ENCODE measurements at places on chromosomes 12 and 14. TPM values are rescaled to one million over a fixed set of nuclear protein-coding genes. Genes with fewer than 3 reads are reported as not detected.

- DNase-seq: no peak
Measured at GRCh38 chr12:7934091-7934888, 1.7 kb downstream of the SLC2A3 start.

- DNase-seq: no peak
Measured at GRCh38 chr12:52517888-52518287, 2.3 kb downstream of the KRT5 start.

GRCh38 chr12:16228067-16228466, 49.4 kb downstream of the SLC15A5 start:
- DNase-seq: no peak

DNA sequence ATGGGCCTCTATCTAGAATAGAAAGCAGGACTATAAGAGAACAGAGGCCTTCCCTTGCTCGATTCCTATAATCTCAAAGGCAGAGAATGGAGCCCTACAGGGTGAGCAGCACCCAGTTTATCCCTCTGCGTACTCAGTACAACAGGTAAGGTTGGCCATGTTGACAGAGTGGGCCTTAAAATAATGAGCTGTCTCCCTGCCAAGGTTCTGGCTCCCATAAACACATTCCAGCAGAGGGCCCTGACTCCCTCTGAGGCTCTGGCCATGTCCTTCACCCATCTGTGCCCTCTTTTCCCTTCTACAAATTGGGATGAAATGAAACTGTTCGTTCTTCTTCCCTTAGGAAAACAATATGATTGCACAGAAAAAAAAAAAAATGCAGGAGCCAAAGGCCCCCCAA, 16.9 kb upstream of the PNMA1 start:
- no peak for DNase-seq

GRCh38 chr14:50951032-50951431, 6.7 kb upstream of the PYGL start:
- DNase-seq: no peak

- DNase-seq: no peak
Measured at GRCh38 chr14:23828001-23828400, 125.6 kb upstream of the DHRS4 start.

DNA sequence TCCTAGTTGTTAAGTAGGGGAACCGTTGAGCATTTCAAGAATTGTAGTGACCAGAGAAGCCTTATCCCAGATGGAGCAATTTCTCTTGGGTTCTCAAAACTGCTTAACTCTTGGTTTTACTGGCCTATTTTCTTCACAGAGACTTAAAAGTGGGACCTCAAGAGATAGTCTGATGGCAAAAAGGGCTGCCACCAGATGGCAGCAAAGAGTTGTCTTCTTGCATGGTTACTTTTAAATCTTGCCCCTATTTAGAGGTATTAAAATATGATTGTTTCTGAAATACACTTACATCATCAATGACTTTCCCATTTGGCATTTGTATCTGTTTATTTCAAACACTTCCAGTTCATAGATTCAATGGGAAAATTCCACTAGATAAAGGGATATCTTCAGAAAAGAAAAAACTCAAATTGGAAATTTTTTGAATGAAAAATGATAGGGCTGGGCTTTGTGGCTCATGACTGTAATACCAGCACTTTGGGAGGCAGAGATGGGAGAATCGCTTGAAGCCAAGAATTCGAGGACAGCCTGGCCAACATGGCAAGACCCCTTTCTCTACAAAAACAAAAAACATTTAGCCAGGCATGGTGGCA, 69.9 kb upstream of the CNTN1 start:
- DNase-seq: peak; percentile 50

DNA sequence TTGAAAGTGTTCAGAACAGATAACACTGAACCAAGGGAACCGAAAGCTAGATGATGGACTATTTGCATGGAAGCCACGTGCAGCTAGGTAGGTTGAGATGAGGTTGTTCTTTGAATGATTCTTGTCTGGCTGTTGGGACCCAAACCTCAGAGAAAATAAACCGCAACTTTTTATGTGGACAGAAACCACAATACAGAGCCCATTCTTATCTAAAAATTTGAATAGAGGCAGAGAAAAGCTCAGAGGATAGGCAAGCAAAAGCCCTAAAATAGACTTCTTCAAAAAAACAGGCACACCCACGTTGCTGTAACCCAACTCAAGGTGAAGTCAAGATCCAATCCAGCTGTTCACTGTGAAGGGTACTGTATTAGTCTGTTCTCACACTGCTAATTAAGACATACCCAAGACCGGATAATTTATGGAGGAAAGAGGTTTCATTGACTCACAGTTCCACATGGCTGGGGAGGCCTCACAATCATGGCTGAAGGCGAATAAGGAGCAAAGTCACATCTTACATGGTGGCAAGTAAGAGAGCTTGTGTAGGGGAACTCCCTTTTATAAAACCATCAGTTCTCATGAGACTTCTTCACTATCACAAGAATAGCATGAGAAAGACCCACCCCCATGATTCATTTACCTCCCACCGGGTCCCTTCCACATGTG, 353.8 kb downstream of the AACS start:
- DNase-seq: no peak

DNA sequence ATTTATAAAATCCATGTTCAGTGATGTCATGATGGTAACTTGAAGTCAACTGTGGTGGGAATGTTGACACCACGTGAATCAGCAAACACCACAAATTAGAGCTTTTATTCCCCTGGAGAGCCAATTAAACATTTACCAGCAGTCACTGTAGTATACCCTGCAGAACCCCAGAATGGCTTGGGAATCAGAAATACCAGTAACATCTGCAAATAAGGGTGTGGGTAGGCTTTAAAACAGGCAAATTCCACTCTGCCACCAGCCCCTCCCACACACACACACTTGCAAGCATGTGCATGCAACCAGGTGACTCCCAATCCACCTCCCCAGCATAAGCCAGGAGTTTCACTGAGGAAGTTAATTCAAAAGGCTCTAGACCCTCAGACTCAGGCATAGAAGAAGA, 63.6 kb upstream of the TMEM263 start:
- DNase-seq: no peak

GRCh38 chr12:127393465-127393864, 873.5 kb upstream of the TMEM132C start:
- no peak for DNase-seq

DNA sequence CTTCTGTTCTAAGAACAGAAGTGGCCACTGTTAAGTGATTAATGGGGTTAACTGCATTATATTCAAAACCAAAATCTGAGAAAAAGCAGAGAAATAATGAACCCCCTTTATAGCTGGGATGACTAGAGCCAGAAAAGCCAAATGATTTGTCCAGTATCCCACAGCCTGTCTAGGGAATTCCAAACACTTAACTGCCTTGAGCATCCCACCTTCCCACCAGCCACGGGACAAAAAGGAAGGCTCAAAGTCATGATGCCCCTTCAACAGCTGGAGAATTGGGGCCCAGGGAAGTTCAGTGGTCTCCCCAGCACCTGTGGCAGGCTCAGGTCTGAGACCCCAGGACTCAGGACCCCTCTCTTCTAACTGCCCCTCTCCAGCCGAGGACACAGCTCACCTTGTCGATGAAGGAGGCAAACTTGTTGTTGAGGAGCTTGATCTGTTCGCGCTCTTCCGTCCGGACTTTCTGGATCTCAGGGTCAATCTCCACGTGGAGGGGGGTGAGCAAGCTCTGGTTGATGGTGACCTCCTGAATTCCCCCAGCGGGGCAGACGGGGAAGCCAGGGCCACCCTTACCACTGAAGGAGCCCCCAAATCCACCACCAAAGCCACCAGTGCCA, 605 bp downstream of the KRT4 start:
- no peak for DNase-seq

DNA sequence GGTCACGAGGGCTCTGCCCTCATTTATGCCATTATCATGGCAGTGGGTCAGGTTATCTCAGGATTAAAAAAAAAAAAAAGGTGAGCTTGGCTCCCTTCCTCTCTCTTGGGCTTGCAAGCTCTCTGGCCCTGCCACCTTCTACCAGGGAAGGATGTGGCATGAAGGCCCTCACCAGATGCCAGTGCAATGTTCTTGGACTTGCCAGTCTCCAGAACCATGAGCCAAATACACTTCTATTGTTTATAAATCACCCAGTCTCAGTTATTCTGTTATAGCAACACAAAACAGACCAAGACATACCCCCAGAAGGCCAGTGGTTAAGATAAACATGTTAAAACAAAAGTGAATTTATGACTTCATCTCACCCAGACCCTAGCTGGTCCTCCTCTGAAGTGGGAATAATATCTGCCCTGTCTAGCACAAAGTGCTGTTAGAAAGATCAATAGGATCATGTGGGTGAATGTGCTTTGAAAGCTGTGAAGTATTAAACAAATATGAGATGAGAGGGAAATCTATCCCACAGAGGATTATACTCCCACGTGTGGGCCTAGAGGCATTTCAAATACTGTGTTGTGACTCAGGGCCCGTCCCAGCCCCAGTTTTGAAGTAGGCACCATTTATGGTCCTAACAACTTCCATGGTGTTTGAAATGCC, 88.6 kb downstream of the NINJ2 start:
- DNase-seq: peak; percentile 3

Gene UNC79
- total RNA-seq: 0.10 TPM

Gene DLGAP5
- total RNA-seq: 72.8 TPM

All from HCT116 (cell line).